ENCODE measurements at places on chromosomes 7 and 10.

- DNase-seq = no peak
These were observed 202.4 kb downstream of the ADAM12 start for GRCh38 chr10:126185676-126186447.

DNA sequence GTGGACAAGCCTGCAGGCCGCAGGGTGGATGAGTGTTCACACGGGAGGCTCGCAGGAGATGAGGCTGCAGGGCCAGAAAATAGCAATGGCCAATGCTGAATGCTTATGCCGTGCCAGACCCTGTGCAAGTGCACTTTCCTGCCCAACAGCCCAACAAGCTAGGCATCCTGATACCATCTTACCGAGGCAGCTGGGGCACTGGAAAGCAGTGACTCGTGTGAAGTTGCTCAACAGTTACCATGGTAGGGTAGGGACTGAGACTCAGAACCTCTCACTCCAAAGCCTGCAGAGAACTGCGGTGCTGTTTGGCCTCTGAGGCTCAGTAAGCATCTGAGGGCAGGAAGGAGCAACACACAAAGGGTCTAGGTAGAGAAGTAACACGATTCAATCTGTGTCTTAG, 43.7 kb downstream of the JAZF1 start:
- no peak for DNase-seq

GRCh38 chr7:47669901-47670384, 88.0 kb upstream of the TNS3 start:
- DNase-seq = no peak

DNA sequence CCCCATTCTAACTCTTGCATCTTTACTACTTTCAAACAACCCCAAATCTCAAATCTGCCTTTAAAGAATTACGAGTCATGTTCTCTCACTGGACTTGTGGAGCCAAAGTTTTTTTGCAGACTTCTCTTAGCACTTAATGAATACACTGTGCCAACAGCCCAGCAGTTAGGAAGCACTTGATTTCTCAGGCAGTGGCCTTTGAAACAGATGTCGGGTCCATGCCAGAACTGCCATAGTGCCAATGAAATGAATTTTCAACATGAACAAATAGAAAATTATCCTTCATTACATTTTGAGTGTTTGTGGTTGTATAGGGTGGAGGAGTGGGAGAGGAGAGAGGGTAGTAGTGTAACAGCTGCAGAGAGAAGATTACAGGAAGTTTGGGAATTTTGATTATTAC, 5.9 kb downstream of the BORCS7 start:
- no peak for DNase-seq

- no peak for DNase-seq
These were observed 102.5 kb upstream of the CELF2 start for GRCh38 chr10:10915215-10915614.

DNA sequence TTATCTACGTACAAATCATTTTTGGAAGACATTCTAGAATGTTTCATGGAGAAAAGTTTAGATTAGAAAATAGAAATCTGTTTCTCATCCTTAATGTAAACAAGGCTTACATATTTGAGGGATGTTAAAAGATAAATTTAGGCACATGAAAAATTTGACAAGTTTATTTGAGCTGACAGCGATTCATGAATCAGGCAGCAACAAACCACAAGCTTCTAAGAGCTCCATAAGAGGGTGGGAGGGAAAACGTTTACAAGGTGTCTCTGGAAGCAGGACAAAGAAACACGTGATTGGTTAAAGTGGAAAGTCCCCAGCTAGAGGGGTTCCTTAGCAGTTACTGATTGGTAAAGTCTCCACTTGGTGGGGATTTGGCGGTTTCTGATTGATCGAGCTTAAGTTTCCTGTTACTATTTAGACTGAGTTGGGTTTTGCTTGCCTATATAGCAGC, 228.9 kb upstream of the PITRM1 start:
- DNase-seq = no peak

DNA sequence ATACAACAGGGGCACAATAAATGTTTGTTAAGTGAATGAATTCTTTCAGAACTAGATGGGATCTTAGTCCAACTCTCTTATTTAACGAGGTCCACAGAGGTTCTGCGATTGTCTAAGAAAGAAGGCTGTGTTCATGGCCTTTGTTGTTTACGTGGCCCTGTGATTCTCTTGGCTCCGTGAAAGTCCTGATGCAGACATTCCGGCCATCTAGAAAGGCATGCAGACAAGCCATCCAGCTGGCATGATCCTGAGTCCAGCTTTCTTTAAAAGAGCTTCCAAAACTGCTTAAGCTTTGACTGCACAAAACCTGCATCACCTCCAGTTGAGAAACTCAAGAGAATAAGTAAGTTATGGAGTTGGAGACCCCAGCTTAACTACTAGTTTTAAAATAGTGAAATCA, 26.0 kb downstream of the EGFR start:
- DNase-seq = no peak

DNA sequence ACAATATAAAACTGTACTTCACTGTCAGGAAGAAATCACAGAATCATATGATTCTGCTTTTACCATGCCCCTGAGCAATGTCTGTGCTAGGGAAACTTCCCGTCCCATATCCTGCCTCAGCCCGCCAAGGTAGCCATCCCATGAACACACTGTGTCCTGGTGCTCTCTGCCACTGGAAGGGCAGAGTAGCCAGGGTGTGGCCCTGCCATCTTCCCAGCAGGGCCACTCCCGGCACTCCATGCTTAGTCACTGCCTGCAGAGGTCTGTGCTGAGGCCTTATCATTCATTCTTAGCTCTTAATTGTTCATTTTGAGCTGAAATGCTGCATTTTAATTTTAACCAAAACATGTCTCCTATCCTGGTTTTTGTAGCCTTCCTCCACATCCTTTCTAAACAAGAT, 31.8 kb downstream of the AP3M1 start:
- no peak for DNase-seq

GRCh38 chr10:46234026-46234425, 52.8 kb upstream of the ANTXRL start:
- peak; percentile 4 for DNase-seq
